ENCODE measurements at places on chromosomes 3 and 15. TPM values are rescaled to one million over a fixed set of nuclear protein-coding genes. Genes with fewer than 3 reads are reported as not detected.

The AGBL1 gene
- not detected for total RNA-seq

The THBS1 gene
- 128 TPM for total RNA-seq

The FAM43A gene
- 2.9 TPM for total RNA-seq

GRCh38 chr3:88589138-88589537 lies 439.4 kb downstream of the C3orf38 start:
- no peak for DNase-seq

DNA sequence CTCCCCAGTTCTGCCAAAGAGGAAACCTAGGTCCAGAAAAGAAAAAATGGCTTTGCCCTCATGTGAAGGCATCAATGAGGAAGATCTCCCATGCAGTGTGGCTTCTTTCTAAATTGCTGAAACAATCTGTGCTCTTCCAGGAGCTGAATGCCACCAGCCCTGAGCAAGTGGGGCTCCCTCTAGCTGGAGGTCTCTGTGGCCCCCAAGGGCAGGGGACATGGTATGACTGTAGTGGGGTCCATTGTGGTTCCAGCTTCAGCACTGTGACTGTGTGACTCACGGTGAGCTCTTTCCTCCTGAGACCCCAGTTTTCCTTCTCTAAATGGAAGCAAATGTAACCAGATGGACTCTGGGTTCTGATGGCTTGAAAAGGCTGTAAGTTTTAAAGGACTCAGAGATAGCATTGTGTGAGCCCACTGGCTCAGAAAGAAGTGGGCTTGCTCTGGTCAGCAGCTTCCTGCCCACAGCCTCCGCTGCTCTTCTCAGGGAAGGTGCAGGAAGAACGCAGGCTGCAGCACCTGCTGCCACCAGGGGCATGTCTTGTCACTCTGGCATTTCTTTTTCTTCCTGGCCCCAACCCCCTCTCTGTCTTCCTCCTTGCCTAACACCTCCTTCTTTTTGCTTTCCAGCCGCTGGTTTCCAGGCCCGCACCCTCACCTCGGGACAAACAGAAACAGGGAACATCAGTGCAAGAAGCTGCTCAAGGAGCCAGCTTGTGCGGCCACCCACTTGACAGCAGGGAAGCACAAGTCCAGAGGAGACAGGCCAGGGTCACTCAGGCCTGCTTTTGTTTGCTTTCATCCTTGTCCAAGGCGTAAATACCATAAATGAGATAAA lies 5.8 kb upstream of the CXCR6 start:
- no peak for DNase-seq

GRCh38 chr3:46574243-46574646 lies 8.1 kb upstream of the LRRC2 start:
- DNase-seq = no peak

DNA sequence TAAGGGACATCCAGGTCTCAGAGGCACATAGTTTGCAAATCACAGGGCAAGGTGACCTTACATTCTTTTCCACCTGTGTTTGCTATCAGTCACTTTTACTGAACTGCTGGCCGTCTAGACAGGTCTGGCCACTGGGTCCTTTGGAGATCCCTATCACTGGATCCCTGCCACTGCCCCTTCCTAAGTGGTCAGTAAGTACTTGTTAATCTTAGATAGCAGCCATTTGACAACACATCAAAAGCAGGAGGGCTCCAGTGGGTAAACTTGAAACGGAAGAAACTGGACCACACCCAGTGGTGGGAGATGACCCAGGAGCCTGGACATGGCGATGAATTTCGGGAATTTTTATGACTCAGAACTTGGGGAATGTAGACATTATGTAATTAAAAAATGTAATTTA lies 28.9 kb upstream of the RASGRP1 start:
- peak; percentile 16 for DNase-seq

- peak; percentile 74 for DNase-seq
Measured at GRCh38 chr3:99638167-99638948, at the start of gene COL8A1. Gene COL8A1, plus strand, starts transcription at chr3:99638594. Its CDS starts 152,089 bp downstream, at chr3:99790683.

- no peak for DNase-seq
Measured at GRCh38 chr3:98333989-98334606, 19.6 kb upstream of the OR5K4 start.

GRCh38 chr15:97014001-97014400 lies 683.5 kb downstream of the NR2F2 start:
- DNase-seq = no peak

DNA sequence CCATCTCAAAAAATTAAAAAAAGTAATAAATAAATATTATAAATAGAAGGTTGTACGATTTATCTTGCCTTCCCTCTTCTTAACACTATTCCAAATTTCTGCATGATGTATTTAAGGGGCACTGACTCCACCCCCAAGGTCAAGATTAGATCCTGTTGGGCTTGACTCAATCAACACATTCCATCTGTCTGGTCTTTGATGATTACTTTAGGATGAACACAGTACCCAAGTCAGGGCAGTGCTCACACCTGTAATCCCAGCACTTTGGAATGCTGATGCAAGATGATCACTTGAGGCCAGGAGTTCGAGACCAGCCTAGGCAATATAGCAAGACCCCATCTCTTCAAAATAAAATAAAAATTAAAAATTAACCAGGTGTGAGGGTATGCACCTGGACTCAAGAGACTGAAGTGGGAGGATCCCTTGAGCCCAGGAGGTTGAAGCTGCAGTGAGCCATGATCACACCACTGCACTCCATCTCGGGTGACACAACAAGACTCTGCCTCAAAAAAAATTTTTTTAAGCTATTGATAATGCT lies 14.1 kb upstream of the ATP1B3 start:
- no peak for DNase-seq

DNA sequence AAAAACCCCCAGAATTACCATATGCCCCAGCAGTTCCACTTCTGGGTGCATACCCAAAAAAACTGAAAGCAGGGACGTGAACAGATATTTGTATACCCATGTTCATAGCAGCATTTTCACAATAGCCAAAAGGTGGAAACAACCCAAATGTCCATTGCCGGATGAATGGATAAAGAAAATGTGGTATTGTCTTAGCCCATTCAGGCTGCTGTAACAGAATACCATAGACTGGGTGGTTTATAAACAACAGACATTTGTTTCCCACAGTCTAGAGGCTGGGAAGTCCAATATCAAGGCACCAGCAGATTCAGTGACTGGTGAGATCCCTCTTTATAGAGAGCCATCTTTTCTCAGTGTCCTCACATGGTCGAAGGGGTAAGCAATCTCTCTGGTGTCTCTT lies 182.1 kb upstream of the ANKRD28 start:
- DNase-seq = no peak

GRCh38 chr3:152899306-152899705 lies 64.4 kb downstream of the P2RY1 start:
- no peak for DNase-seq

- DNase-seq = no peak
Measured at GRCh38 chr15:93360318-93360717, 271.3 kb upstream of the RGMA start.

DNA sequence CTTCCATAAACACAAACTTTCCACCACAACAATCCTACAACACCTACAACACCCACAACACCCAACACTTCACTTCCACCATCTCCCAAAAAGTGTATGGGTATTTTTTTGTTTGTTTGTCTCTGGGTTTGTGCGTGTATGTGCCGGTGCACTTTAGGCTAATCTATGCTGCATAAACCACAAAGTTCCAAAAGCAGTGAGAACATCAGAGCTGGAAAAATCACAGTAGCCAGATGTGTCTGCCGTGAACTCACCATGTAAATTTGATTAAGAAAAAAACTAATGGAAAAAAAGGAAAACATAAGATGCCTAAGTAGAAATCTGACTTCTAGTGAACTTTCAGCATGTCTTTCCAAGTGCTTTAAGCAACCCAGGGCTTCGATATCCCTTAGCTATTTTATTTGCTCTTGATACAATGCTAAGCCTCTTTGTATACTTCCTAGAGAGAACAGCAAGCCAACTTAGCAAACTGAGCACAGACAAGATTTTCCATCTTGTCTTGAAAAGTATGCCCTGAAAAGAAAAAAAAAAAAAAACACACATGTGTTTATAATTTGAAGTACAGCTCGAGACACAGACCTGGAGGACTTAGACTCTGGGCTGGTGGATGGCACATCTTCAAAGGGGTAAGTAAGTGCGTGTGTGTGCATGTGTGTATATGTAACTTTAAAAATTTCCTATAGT lies 91.4 kb downstream of the WWTR1 start:
- DNase-seq = no peak

- peak; percentile 47 for DNase-seq
Measured at GRCh38 chr15:69478259-69478781, 25.7 kb downstream of the RPLP1 start.

GRCh38 chr15:62512904-62513303 lies 347.8 kb upstream of the C2CD4B start:
- DNase-seq = no peak

DNA sequence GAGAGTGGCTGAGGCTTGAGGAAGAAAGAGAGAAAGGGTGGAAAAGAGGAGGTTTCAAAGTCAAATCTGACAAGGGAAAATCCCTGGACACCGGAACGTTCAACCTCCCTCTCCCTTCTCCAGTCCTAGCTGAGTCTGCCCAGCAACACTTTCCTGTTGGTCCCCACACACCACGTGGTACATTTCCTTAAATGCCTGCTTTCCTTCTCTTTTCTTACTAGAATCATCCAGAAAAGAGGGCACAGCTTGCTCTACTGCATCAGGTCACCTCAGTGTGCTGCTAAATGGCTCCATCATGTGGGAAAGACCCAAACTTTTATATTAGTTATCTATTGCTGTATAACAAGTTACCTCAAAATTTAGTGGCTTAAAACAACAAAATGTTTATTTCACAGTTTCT lies 181.2 kb downstream of the NECTIN3 start:
- peak; percentile 20 for DNase-seq

All from Caki2 (cell line).